ENCODE measurements at places on chromosomes 16 and 17.
A peak's percentile ranks its signal among the peaks of the same experiment; 100 is the strongest.

- DNase-seq, result no peak
These were observed 28.2 kb downstream of the ATP2C2 start for GRCh38 chr16:84396537-84397008.

DNA sequence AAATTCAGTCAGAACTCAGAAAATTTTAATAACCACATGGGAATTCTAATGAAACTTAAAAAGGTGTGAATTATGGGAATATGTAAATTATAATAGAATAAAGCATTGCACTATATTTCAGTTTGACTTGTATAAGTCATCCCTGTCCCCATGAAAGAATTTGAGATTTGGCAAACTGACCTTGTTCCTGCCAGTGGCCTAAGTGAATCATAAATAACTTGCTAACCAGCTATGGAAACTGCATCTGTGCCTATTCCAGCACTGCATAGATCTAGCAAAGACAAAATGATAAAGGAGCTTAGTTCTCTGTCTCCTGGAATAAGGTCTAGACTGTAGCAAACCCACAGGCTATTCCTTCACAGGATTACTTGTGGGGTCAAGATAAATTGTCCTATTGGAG is 106.8 kb upstream of the NOG start:
- DNase-seq, result no peak

DNA sequence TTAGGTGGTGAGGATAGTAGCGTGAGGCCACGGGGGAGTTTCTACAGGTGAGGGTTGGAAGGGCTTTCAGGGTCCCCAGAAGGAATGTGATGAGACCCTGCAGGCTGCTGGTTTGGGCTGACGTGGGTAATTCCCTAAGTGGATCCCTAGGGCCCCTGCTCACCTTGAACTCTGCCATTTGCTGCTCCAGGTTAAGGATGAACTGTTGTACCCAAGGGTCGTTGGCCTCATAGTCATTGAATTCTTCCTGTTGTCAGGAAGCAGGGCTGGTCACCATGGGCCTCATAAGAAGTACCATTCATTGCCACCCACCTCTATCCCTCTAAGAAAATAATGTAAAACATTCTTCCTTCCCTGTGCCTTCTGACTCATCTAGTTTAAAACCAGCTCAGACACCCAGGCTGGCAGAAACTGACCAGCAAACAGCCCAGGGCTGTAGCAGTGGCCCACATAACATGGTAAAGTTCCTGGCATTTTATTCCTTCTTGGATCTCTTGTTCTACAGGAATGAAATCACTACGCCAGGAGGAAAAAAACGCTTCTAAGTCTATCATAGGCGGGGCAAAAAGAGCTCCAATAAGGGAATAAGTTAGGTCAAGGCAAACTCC is 27.6 kb downstream of the FCSK start:
- DNase-seq, result no peak

GRCh38 chr16:10121897-10122425 is 60.3 kb downstream of the GRIN2A start:
- DNase-seq, result no peak

GRCh38 chr17:77322514-77323412 is 182.0 kb downstream of the SEC14L1 start:
- no peak for DNase-seq

DNA sequence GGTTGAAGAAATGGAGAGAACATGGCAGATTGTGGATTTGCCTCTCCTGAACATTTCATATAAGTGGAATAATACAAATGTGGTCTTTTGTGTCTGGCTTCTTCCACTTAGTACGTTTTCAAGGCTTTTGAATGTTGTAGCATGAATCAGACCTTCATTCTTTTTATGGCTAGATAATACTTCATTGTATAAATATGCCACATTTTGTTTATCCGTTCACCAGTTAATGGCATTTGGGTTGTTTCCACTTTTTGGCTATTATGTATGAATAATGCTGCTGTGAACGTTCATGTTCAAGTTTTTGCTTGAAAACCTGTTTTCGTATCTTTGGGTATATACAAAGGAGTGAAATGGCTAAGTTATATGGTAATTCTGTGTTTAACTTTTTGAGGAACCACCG is 130.4 kb downstream of the TANC2 start:
- no peak for DNase-seq

- no peak for DNase-seq
These were observed 11.9 kb downstream of the KIF19 start for GRCh38 chr17:74337834-74338500.

DNA sequence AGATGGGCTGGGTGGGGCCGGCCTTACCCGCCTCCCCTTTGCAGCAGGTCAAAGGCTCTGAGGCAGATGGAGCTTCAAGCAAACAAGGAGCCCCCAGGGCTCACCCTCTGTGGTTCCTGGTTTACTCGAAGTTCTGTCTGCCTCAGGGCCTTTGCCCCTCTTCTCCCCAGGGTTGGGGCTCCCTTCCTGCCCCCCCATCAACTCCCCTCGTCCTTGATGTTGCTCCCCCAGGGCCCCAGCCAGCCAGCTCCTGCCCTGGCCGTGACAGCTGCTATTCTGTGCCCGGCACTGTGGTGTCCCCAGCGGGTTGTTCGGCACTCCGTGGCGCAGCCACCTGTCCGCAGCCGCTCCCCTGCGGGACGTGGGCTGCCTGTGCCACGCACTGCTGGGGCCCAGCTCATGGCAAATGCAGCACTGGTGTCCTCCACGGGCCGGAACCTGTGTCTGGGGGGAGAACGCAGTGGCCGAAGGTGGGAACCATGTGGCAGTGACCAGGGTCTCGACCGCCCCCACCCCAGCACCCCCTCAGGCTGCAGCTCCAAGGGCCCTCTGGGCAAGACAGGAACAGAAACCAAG is 4.3 kb upstream of the METRN start:
- DNase-seq, result no peak

DNA sequence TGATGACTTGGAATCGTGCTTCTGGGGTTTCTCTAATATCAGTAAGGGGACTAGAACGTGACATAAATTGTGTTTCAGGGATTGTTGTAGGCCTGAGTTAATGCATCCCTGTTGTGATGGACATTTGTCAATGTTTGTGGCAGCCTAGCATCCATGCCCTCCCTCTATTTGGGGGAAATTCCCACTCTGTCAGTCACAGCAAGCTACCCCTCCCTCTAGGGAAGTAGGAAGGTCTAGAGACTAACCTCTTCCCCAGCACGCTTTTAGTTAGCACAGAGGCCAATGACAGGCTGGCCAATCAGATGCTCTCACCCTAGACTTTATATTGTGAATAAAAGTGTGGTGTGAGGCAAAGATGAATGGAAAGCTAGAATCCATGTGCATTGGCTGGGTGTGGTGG is 32.4 kb upstream of the NF1 start:
- DNase-seq, result no peak

- no peak for DNase-seq
These were observed 2.2 kb upstream of the MAP2K6 start for GRCh38 chr17:69412251-69412671.

GRCh38 chr17:3754458-3755334 is 31.0 kb downstream of the HASPIN start:
- DNase-seq, result peak; percentile 76

- DNase-seq, result no peak
These were observed 245 bp upstream of the RNF227 start for GRCh38 chr17:7916385-7916682.

GRCh38 chr17:28725660-28726225 is 290 bp downstream of the TLCD1 start:
- no peak for DNase-seq

- DNase-seq, result no peak
These were observed 236.4 kb downstream of the HS3ST3A1 start for GRCh38 chr17:13365331-13365730.

- DNase-seq, result no peak
These were observed 44.8 kb downstream of the BEAN1 start for GRCh38 chr16:66471716-66472393.

- no peak for DNase-seq
These were observed 4.3 kb downstream of the EVI2B start for GRCh38 chr17:31309556-31309955.

GRCh38 chr17:40791111-40791510 is 8.6 kb downstream of the KRT28 start:
- no peak for DNase-seq

GRCh38 chr16:83374979-83375378 is 432.8 kb upstream of the HSBP1 start:
- DNase-seq, result no peak

DNA sequence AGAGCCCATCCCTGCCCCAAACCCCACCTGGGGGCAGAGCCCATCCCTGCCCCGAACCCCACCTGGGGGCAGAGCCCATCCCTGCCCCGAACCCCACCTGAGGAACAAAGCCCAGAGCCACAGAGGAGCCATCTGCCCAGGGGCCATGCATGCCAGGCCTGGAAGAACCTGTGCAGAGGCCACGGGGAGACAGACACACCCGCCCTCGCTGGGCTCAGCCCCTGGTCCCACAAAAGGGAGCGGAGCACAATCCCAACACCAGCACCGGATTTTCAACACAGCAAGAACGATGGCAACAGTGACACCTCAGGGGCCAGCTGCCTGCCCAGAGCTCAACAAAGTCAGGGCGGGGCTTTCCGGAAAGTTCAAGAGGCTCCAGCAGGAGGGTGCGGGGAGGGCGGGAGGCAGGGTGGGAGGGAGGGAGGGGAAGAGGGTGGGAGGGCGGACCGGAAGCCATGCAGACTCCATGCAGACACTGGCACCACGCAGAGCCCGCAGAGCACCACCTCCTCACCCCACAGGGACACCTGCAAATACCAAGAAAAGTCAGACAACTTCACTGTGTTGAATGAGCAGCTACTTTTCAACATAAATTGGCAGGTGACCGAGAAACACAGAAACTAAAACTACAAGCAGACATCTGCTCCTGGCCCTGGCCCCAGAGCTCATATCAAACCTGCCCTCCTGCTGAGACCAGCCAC is 27.9 kb upstream of the C16orf95 start:
- peak; percentile 31 for DNase-seq

DNA sequence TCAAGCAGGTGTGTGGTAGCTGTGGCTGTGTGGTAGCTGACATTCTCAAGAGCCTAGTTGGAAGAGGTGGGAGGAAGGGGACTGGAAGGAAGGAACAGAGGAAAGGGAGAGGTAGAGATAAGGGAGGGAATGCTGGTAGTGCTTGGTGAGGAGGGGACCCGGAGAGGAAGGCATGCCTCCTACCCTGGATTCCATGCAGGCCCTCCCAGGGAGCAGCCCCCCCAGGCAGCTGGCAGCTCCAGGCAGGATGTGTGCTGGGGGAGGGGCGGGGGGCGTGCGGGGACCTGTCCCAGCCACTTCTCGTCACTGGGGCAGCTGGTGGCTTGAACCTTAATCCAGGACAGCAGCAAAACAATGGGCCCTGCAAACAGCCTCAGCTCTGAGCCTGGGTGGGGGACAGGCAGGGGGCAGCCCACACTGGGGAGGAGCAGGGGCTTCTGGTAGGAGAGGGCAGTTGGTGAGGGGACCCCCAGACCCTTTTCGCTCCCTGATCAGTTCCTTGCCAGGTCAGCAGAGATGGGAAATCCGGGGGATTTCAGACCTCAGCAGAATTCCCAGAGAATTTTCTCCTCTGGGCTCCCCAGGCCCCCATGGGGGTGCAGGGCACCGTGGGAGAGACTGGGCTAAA is 27.1 kb downstream of the ARHGAP23 start:
- no peak for DNase-seq

DNA sequence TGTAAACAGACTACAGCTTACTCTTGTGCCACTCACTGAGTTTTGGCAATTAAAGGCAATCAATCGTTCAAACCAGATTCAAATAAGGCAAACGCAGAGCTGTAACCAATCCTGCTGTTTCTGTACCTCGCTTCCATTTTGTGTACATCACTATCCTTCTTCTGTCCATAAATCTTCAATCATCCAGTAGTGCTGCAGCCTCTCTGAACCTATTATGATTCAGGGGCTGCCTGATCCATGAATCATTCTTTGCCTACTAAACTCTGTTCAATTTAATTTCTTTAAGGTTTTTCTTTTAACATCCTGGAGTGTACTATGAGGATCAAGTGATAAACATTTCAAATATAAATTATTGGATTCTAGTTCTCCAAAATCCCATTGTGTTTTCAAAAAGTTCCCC is 93.9 kb downstream of the CEP112 start:
- no peak for DNase-seq

GRCh38 chr17:855569-855968 is 73.4 kb downstream of the MRM3 start:
- DNase-seq, result no peak

Measured in effector CD4-positive, alpha-beta T cell (primary cell).